ENCODE measurements at places on chromosomes 7 and 10.

DNA sequence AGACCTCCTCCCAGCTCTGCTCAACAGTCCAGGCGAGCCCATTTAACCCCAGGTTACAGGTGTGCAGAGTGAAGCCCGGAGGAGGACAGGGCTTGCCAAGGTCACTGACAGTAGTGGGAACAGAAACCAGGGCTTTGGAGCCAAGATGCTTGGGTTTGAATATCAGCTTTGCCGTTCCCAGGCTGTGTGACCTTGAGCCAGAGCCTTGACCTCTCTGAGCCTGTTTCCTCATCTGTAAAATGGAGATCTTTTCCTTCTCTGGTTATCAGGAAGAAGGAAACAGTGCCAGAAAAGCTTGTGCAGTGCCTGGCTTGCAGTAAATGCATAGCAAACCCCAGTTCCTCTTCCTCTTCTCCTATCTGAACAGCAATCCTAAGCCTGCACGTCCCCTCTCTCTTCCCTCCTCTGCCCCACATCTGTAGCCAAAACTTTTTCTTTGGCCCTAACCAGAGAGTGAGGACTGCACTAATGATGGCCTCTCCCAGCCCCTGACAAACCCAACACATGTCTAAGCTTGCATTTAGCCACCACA is 21.4 kb upstream of the MLXIPL start:
- no peak for DNase-seq

DNA sequence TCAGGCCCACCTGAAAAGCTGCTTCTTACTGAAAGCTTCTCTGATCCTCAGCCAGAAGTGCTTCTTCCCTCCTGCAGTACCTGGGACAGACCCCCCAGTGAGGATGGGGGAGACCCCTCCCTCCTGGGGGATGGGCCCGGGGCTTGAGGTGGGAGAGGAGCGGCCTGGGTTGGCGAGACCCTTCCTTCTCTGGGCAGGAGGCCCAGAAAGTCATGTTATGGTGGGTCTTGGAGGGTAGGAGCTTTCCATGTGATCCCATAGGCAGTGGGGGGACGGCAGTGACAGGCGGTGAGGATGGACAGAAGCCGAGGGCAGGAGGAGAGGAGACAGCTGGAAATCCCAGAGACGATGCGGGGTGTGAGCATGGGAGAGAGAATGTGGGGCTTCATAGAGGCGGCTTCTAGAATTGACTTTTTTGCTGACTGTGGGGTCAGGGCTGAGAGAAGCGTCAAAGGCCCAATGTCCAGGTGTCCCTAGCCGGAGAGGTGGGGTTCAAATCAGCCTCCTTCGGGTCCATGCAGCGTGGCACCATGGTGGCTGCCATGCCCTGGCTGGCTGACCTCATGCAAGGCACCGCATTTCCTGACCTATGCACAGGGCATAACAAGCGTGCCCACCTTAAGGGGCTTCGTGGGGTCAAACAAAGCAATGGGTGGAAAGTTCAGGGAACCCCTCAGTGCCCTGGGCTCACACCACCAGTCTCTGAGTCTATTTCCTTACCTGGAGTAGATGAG is 154.0 kb downstream of the UBE2H start:
- DNase-seq = no peak

DNA sequence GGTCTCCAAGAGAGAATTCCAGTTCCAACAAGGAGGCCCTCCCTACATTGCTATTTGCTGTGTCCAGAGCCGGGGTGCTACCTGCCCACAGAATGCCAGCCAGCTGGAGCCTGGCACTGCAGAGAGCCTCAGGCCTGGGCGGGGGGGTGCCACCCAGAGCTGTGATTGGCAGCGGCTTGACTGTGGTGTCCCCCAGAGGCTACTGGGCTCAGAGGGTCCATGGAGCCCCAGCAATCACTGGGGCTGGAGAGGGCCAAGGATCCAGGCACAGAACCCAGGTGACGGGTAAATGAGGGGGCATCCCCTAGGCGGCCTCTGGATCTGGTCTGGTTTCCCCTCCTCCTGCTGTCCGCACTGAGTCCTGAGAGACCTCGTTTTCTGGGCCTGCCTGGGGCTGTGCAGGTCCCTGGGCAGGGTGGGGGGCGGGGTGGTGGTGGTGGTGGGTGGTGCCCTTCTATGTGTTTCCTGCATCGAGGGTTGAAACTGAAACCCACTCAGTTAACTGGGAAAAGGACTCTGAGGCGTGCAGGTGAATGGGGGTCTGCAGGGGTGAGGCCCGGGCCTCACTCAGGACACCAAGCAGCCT is 12.6 kb downstream of the DPYSL4 start:
- no peak for DNase-seq

- DNase-seq = no peak
Observed at GRCh38 chr10:18419945-18420344, 231.4 kb downstream of the NSUN6 start.

- no peak for DNase-seq
Observed at GRCh38 chr10:19412531-19412930, 363.9 kb downstream of the MALRD1 start.

DNA sequence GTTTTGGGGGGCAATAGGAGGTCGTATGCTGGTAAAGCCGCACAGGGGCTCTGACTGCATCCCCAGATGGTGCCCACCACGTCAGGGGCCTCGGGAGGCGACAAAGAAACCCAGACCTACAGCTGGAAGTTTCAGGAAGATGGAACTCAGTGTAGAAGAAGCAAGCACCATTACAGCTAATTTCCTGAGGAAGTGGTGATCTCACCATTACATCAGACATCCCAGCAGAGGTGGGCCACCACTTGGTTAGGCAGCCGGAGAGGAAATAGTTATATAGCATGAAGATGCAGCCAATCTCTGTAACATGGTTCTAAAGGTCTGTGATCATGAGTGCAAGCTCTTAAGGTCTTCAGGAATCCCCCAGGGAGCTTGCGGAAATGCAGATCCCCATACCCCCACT is 127.3 kb upstream of the PCBD1 start:
- DNase-seq = no peak

- DNase-seq = no peak
Observed at GRCh38 chr7:138776166-138776833, 21.5 kb upstream of the TMEM213 start.

Data from activated CD4-positive, alpha-beta T cell treated with anti-CD3 and anti-CD28 coated beads, Interleukin-2, amount 50 U/mL, for 4 hours (primary cell).